Stimulated activated CD8-positive, alpha-beta memory T cell treated with anti-CD3 and anti-CD28 coated beads, Interleukin-4, amount 100 ng/mL, for 1 hour (primary cell): ENCODE measurements at places on chromosomes 2 and 18.

- no peak for DNase-seq
Measured at GRCh38 chr2:160365716-160366367, 127.8 kb downstream of the RBMS1 start.

GRCh38 chr2:43482961-43483360 is 112.9 kb downstream of the THADA start:
- DNase-seq, result no peak

- DNase-seq, result no peak
Measured at GRCh38 chr2:211396815-211397214, 840.4 kb downstream of the CPS1 start.

DNA sequence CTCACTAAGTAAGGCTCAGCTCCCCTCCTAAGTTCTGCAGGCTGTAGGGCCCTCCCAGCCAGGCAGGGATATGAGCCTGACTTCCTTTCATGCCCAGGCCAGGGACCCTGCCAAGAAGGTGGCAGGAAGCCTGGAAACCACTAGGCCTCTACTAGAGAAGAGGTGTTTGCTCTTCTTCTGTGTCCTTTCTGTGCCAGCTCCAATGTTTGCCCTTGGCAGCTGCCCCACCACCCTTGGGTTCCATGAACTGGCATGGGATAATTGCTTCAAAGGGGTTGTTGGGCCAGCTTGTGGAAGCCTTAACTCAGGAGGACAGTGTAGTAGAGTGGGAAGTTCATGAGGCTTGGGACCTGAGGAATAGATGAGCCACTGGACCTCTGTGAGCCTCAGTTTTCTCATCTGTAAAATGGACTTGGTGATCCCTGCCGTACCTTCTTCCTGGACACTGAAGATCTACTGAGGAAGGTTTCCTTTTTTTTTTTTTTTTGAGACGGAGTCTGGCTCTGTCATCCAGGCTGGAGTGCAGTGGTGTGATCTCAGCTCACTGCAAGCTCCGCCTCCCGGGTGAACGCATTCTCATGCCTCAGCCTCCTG is 3.9 kb downstream of the SLC35F6 start:
- DNase-seq, result no peak

- no peak for DNase-seq
Measured at GRCh38 chr18:46481048-46481846, 175.8 kb downstream of the LOXHD1 start.

DNA sequence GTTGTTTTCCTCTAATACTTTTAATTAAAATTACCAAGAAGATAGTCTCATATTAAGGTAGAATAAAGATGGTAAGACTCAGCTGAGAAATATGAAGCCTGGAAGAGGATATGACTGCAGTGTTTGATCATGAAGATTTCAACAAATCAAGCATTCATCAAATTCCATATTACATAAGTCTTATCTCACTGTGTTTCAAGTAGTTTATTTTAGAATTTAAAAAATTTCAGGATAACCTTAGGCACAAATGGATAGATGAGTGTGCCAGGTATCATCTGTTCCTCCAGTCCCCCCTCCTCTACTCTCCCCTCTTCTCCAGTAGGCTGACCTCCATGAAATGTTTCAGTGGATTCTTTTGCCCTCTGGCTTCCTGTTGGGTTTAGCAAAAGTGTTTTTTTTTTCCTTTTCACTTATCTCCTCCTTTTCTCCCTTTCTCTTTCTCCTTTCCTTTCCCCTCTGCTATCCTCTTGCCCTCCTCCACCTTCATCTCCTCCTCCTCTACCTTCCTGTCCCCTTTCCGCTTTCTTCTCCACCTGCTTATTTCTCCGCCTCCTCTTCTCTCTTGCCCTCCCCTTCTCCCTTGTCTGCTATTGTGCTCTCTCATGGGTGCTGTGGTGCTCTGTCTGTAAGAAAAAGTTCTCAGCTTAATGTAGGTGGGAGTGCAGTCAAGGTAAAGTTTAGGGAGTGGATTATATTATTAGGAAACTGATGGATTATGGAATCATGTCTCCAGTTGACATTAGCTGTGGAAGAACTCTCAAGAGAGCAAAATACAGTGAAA is 72.8 kb downstream of the ABI2 start:
- no peak for DNase-seq
